Left forelimb (tissue), 1 donor: ENCODE measurements at places on chromosomes 12 and 14.

- DNase-seq: no peak
These were observed 35.6 kb downstream of the GCH1 start for GRCh38 chr14:54867011-54867410.

GRCh38 chr12:26823390-26823789 is 9.6 kb downstream of the ITPR2 start:
- DNase-seq: no peak

DNA sequence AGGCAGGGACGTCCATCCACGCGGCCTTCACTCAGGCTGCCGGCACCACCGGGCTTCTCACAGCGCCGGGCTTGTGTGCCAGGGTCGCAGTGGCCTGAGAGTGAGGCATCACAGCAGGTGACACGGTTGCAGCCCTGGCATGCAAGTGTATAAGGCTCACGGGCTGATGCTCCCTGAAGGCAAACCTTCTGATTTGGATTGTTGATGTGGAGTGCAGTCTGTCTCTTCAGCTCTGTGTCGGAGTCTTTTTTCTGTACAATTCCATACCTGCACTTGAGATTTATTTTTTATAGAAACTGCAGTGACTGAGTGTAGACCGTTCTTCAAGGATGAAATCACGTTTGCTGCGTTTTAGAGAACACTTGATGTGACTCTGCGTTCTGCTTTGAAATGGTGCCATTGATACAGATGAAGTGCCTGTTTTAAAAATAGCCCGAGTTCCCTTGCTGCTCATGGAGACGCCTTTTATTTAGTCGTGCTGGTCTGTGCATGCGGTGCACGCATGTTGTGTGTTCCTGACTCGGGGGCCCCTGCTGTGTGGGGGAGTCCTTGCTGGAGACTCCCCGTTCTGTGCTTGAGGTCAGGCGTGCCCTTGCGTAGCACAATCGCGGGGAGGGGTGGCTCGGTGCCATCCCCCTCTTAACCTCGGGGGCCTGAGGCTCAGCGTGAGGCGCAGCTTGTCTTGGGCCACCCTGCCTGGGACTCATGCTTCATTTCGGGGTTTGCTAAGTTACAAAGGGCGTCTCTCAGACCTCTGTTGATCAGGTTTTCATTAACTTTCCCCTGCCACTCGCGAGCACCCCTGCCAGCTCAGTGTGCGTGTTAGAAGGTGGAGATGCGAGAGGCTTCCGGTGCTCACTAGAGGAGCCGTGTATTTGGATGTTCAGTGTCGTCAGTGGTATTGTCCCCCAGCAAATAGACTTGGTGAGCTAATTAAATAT is 21.6 kb upstream of the AMN start:
- no peak for DNase-seq

DNA sequence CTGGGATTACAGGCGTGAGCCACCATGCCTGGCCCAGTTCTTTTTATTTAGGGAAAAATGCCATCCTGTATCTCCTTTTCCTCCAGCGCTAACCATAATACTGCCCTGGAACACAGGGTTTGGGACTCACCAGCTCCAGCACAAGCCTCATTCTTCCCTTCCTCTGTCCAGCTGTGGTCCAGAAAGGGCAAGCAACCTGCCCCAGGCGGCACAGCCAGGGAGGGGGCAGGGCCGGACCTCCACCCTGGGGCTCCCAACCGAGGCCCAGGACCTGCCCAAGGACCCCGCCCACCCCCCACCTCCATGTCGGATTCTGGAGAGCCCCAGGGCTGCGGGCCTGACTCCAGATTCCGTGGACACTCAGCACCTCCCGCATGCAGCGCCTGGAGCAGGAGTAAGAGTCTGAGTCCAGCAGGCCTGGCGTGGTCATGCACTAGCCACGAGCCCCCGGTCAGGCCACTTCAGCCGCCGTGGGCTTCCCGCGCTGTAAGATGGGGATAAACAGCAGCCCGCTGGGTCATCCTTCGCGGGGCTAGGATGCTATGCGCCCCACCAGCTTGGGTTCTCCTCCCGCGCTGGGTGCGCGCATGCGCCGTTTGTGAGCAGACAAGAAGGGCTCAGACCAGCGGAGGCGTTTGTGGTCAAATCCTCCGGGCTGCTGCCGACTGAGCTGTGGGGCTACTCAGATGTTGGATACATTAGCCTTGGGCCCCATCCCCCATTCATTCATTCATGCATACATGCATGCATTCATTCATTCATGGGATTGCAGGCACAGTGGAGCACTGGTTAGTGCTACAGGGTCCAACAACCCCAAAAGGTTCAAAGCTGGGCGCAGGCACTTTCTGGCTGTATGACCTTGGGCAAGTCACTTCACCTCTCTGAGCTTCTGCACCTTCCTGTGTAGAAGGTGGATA is 16.3 kb downstream of the TMEM119 start:
- peak; percentile 58 for DNase-seq

GRCh38 chr14:59256331-59256730 is 67.9 kb downstream of the DAAM1 start:
- DNase-seq: no peak

- no peak for DNase-seq
These were observed 461.3 kb downstream of the BCAT1 start for GRCh38 chr12:24487606-24488005.

GRCh38 chr12:70648831-70649230 is 11.6 kb upstream of the PTPRB start:
- no peak for DNase-seq

DNA sequence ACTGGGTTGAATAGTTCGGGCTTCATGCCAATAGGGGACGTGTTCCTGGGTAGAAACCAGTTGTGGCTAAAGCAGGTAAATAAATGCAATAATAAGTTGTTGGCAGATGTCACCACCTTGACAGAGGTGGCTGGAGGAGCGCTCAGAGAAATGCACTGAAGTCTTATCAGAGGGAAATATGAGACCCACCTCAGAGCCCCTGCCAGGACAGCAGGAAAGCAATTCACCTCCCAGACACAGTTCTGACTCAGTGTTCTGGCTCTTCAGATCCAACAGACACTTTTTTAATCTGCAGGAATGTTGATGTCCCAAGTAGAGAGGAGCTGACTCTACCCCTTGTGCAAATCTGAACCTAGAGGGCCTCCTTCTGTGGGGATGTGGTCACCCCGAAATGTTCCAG is 687.1 kb upstream of the FBXO33 start:
- DNase-seq: no peak

GRCh38 chr14:52596320-52596719 is 43.7 kb downstream of the GPR137C start:
- DNase-seq: no peak

DNA sequence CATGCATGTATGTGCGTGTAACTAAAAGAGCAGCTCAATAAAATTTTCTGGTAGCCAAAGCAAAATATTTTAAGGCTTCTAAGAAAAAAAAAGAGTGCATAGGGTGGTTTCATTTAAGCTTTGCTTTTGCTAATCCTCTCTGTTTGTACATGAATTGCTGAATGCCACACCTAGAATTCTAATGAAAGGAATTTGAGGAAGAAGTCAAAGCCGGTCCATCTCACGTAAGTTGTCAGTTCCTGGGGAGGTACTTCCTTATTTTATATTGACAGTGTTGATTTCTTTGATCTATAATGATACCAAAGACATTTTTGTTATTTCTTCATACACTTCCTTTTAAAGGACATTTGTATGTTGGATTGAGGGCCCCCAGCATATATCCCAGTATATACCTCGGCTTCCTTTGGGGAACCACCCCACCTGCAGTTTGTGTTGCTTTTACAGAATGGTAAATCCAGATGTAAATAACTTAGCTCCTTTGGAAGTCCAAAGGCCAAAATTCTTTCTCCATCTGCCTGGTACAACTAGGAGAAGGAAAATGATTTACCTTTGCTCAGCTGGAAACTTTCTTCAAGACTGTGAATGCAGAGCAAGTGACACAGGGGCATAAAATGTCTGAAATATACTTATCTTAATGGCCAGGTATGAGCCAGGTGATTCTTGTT is 420.9 kb upstream of the ATP2B1 start:
- DNase-seq: no peak

GRCh38 chr14:105095236-105095805 is 30.1 kb upstream of the GPR132 start:
- no peak for DNase-seq

DNA sequence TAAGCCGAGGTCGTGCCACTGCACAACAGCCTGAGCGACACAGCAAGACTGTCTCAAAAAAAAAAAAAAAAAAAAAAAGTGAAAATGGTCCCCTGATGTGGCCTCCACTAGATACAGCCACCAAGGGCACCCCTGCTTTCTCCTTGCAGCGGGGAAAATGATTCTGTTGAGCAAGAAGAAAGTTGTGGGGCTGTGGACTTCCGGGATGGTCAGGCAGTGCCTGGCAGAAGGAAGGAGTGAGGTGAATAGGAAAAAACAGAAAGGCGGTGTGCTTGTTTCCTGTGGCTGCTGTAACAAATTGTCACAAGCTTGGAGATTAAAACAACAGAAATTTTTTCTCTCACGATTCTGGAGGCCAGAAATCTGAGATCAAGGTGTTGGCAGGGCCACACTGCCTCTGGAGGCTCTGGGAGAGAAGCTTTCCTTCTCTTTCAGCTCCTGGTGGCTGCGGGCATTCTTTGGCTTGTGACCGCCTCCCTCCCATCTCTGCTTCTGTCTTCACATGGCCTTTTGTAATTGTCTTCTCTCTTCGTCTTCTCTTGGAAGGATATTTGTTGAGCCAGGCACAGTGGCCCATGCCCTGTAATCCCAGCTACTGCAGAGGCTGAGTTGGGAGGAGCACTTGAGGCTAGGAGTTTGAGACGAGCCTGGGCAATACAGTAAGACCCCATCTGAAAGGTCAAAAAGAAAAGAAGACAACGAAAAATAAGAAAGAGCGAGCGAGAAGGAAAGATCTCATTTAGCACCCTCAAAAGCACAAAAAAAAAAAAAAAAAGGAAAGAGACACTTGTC is 116.6 kb upstream of the MED13L start:
- no peak for DNase-seq

DNA sequence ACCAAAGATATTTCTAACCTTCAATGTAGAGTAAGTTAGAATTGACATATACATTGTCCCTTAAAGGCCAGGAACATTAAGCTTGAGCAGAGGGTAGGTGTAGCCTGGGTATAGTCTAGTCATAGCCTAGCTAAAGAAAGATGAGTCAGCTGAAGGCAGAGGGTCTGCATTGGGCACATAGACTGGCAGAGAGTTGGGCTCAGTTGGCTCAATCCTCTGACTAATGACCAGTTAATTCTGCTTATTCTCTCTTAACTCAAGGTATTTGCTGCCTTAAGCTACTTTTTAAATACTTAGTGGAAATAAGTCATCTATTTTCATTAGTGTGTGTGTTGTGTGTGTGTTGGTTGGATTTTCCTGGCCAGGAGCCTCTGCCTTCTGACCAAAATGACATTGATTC is 467.1 kb downstream of the RAD51B start:
- DNase-seq: no peak

GRCh38 chr12:3972576-3972975 is 99.4 kb upstream of the PARP11 start:
- DNase-seq: no peak

DNA sequence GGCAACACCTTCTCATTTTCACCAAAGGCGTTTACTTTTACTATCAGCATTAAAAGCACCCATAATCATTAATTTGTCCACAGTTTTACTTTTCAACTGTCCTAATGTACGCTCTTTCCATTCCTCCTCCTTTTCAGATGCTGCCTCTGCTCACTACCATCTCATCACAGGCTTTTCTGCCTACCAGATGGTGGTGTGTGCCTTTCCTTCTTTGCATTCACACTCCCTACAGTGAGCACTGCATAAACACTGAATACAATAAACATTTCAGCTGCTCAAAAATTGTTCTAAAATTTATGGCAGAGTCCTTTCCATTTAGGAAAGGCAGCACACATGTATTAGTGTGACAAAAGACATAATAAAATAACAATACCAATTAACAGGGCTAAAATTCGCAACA is 435.7 kb downstream of the GXYLT1 start:
- DNase-seq: no peak

GRCh38 chr12:97943359-97943758 is 480.8 kb downstream of the RMST start:
- DNase-seq: no peak

DNA sequence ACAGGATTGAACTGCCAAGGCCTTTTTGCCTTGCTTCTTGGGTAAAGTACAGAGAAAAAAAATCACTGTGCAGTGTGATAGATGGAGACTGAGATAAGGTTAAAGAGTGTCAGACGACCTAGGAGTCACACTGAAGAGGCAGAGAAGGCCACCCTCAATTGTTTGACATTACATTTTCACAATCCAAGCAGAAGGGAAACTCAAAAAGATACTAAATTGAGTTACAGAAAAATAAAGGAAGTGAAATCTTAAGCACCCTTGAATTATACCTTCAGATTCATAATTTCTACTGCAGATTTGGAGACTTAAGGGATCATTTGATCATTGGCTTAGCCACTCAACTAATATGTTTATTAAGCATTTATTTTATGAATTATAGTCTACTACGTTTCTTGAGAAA is 97.1 kb downstream of the MYF5 start:
- DNase-seq: no peak

DNA sequence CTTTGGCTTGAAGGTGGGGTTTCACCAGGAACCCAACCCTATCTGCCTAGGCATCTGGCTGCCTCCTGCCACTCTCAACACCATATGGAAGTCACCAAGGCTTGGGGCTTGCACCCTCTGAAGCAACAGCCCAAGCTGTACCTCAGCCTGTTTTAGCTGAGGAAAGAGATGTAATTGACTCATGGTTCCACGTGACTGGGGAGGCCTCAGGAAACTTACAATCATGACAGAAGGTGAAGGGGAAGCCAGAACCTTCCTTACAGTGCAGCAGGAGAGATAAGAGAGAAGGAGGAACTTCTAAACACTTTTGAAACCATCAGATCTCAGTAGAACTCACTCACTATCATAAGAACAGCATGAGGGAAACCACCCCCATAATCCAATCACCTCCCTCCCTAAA is 26.9 kb downstream of the GLIPR1L1 start:
- no peak for DNase-seq

- peak; percentile 48 for DNase-seq
These were observed 2.0 kb downstream of the SERPINA1 start for GRCh38 chr14:94386085-94387031.

DNA sequence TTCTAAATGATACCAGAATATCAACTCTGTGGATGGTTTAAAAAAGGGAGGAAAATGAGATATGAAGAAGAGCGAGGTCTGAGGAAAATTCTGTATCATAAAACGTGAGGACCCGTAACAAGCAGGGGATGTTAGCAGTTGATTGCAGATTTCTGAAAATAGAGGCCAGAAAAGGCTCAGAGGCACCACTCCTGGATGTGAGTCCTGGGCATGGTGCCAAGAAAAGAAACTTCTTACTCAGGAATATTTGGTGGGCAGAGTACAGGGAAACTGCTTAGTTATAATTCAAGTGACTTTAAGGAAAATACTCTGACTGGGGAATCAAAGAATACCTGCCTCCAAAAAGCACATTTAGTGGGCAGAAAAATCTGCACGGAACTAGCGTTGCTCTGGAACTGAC is 85.5 kb downstream of the PRICKLE1 start:
- no peak for DNase-seq

- no peak for DNase-seq
These were observed 41.4 kb upstream of the NUDT4 start for GRCh38 chr12:93336291-93336741.

DNA sequence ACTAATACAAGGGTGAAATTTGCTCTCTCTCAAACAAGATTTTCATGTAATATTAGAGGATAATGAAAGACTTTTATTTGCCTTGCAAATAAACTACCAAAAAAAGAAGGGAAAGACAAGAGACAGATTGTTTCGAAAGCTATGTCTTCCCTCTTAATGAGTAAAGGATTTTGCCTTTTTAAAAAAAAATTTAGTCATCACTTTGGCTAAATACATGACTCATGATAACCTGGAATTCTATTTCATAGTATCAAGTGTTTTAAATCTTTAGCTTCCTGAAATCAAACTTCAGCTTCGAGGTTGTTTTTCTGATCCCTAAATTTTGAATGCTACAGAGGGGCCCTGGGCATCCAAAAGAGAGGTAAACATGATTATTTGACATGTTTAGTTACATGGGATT is 144.4 kb downstream of the CCDC59 start:
- no peak for DNase-seq
